Activated T-cell treated with anti-CD3 and anti-CD28 coated beads, Interleukin-2, amount 50 U/mL, for 4 hours (primary cell): ENCODE measurements at places on chromosomes 2 and 18. TPM values are rescaled to one million over a fixed set of nuclear protein-coding genes. Genes with fewer than 3 reads are reported as not detected.

GRCh38 chr2:10193851-10194820, 71.6 kb downstream of the RRM2 start:
- DNase-seq = no peak

DNA sequence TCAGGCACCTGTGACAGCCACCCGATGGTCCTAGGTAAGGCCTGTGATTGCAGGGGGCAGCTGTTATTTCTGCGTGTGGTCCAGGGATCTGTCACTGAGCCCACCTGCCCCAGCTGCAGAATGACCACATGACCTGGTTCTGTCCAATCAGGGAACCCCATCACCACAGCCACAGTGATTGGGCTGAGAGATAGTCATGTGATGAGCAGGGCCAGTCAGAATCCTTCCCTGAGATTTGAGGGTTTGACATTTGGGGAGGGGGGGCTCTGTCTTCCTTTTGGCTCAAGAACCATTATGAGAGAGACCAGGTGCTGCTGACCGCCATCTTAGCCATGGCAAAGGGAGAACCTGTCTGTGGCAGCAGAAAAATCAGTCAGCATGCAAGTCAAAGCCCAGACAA, 147.2 kb downstream of the SMAD7 start:
- no peak for DNase-seq

- DNase-seq = peak; percentile 37
These were observed 68.7 kb upstream of the EDAR start for GRCh38 chr2:109057686-109058085.

DNA sequence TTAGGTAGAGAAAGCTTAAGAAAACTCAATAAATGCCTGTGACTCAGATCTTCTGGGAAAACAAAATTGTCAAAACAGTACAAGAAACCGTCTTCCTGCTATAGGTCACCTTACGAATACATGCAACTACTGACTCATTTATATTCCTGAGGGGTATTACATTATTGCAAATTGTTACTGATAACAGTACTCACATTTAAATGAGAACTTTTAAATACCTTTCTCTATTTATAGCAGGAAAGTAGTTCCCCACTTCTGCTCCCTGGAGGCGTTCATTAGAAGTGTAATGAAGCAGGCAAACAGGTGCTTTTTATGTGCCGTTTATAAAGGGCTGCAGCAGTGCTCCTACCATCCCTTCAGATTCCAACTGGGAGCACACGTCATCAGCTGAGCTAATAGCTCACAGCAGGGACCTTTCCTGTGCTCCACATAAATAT, 65.1 kb upstream of the RPRM start:
- DNase-seq = no peak

DNA sequence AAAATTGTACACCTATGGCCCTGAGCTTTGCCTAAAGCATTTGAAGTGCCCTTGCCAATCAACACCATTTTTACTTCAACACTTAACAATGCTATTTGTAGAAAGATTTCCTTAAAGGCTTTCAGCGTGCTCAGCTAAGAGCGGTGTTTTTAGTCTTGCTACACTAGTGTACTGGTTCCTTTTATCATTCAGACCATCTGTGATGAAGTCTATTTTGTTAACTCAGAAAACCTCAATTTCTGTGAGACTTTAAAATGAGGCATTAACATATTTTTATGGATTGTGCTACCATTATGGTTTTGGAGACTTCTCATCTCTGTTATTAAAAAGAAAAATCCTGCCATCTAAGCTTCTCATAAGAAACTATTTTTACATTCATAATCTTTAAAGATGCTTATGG, 46.6 kb upstream of the EHBP1 start:
- DNase-seq = no peak

Gene DES
- total RNA-seq = 0.61 TPM

Gene VIT
- not detected for total RNA-seq

DNA sequence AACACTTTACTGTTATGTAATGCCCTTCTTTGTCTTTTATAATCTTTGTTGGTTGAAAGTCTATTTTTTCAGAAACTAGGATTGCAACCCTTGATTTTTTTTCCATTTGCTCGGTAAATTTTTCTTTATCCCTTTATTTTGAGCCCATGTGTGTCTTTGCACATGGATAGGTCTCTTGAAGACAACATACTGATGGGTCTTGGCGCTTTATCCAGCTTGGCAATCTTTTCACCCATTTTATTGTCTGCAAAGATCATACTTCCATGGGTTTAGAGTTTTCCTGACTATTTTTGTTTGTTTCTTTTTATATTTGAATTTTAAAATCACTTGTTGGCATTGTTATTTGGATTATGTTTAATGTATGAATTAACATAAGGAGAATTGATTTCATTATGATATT, 27.0 kb downstream of the ACOXL start:
- DNase-seq = no peak

DNA sequence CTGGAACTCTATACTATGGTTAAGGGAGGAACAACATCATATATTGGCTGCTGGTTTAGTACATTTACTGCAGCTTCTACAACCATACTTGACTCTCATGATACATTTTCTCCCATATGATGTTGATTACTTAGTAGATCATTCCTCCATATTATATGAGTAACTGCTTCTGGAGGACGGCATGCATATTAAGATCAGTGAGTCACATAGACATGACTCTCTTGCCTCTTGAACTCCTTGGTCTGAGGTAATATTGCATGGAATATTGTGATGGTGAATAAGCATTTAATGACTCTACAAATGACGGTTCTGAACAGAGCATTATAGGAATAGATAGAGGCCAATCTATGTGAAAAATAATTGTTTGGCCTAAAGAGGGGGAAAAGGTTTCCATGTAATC, 418.8 kb upstream of the SPHKAP start:
- DNase-seq = no peak

DNA sequence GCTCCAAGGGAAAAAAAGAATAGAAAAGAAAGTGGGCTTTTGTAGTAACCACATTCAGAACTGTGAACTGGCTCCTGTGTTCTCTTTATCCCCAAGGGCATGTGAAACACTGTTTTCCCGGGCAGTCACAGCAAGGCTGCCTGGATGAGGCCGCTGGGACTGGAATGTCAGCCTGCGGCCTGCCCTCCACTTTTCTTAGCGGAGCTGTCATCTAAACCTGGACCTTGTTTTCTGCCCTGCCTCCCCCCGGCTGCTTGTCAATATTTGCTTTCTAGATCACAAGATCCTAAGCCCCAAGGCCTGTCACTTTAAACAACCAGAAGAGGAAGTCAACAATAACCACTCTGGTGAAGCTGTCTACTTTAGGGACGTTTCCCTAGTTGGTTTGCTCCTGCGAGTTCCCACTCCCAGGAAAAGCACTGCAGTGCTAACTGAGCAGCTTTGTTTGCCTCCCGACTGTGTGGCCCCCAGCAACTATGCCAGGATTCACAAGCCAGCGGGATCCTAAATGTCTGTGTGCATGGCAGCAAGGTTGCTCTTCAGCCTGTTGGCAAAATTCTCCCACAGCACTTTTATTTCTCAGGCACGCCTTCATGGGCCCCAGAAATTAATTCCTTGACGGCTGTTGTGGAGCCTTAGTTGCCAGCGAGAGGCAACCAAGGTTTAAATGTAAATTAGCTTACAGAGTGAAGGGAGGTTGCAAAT, 30.6 kb downstream of the SOWAHC start:
- no peak for DNase-seq

DNA sequence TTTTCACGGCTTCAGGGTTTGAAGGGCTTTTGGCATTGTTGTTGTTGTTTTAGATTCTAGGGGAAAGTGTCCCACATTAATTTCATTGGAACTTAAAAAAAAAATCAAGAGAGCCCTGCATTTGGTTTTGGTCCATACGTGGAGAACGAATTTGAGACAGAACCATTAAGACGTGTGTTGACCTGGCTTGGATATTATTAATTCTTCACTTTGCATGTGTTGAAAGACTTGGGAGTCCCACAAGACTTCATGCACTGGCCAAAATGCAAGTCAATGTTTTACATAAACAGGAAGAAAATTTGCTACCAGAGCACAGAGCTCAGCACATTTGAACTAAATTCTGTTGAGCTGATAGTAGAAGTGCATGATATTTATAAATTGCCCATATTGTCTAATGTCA, 761.2 kb upstream of the ACVR2A start:
- DNase-seq = no peak

Gene SPP2
- total RNA-seq = not detected

Gene MTHFD2
- 430 TPM for total RNA-seq

GRCh38 chr2:189013671-189014448, 39.7 kb downstream of the COL3A1 start:
- DNase-seq = no peak

DNA sequence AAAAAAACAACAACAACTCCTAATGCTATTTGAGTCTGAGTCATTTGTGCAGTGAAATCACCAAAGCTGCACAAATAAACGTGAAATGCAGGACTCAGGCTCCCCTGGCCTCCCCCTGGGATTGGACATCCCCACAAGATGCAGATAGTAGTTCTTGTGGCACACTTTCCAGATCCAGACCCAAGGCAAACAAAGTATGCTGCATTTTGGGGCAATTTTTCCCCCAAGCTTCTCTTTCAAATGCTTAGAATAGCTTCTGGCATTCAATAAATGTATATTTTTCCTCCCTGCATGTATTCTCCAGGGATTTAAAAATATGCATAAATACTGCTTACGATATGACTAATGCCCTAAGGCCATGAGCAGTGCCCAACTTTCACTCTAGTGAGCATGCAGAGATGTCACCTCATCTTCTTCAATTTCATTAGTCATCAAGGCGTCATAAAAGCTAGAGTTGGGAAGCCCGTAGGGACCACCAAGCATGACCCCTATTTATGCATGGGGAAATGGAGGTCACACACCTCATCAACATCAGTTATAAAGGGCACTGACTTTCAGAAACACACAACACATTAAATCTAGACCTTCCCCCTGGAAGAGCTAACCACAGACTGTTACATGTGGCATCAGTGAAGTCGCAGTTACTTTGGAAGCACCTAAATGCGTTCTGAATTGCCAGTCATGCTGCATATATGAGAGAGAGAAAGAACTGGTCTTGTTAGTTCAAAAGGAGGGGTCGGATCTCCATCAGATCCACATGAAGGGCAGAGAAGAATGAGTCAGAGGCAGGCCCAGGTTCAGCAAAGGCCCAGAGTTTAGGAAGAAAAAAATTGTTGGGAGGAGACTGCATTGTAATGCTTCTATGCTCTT, 374.1 kb downstream of the LPIN1 start:
- DNase-seq = no peak

- DNase-seq = no peak
These were observed 309.0 kb downstream of the RPRM start for GRCh38 chr2:153169609-153170008.

Gene IL1F10
- total RNA-seq = not detected

DNA sequence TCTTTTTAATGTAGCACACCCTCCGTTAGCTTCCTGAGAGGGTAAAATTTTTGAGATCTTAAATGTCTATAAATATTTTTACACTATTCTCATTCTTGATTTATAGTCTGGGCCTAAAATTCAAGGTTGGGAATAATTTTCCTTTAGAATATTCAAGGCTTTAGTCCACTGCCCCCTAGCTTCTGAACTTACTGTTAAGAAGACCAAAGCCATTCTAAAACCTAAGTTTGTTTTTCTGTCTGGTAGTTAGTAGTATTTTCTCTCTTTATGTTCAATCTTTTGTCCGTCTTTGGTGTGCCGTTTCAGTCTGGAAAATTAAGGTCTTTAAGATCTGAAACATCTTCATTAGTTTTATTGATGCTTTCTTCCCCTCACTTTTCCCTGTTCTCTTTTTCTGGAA, 14.5 kb downstream of the OSBPL6 start:
- no peak for DNase-seq

GRCh38 chr2:239599299-239599698, 198.5 kb upstream of the HDAC4 start:
- DNase-seq = no peak

DNA sequence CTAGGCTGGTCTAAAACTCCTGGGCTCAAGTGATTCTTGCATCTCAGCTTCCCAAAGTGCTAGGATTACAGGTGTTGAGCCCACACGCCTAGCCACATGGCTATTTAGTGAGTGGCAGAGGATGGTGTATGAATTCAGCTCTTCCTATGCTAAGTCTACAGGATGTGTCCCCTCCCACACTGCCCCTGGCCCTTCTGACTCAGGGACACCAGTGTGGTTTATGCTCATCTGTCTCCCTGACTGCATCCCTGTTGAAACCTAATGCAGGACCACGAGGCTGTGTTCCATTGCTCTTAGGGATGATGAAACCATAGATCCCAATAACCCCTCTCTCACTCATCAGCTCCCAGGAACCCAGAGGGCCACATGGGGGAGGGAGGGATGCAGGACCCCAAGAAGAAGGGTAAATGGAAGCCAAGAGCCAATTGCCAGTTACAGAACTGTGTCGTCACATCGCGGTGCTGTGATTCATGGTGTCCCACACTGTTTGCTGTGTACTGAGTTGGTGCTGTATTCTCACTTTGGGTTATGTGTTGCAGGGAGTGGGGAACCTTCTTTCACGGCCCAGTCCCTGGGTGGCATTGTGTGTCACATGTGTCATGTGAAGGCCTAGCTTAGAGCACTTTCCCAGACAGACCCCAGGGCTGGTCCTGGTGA, 102.9 kb upstream of the HAAO start:
- DNase-seq = no peak

DNA sequence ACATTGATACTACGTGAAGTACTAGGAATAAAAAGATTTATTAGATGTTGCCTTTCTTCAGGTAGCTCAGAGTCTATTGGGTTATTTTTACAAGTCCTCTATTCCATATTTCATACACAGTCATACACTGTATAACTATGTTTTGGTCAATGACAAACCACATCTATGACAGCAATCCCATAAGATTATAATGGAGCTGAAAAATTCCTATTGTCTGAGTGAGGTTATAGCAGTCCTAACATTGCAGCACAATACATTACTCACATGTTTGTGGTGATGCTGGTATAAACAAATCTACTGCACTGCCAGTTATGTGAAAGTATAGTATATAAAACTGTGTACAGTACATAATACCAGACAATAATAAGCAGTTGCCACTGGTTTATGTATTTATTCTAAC, 595.1 kb downstream of the MBD2 start:
- no peak for DNase-seq

Gene TMEM169
- total RNA-seq = 0.53 TPM

GRCh38 chr2:69345434-69345833, 41.6 kb downstream of the GFPT1 start:
- no peak for DNase-seq

- no peak for DNase-seq
These were observed 257.7 kb downstream of the TXNL1 start for GRCh38 chr18:56380685-56381084.

Gene MAP3K20
- total RNA-seq = 8.6 TPM

Gene TNS1
- 0.54 TPM for total RNA-seq

Gene HOXD12
- not detected for total RNA-seq

Gene ADGRF3
- 2.0 TPM for total RNA-seq

Gene PSTPIP2
- total RNA-seq = 15.8 TPM
